ENCODE measurements at places on chromosomes 2 and 18.

- peak; percentile 66 for DNase-seq
Measured at GRCh38 chr18:73752546-73752945, 395.1 kb downstream of the FBXO15 start.

DNA sequence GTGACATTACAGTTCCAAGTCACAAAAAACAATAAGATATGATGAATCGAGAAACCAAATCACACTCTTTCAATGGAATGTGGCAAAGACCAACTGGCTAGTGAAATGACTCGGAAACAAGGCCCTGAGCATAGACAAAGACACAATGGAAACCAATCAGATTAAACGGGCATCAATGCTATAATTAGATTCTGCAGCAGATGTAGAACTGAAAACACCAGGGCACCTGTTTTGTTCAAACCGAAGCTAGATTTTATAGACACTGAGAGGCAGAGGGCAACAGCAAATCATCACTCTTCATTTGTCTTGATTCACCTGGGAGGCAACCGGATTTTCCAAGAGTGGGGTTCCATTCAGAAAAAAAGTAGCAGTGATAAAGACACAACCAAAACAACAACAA lies 92.8 kb upstream of the BARD1 start:
- DNase-seq, result no peak

- no peak for DNase-seq
Measured at GRCh38 chr18:9557250-9557943, 57.0 kb downstream of the PPP4R1 start.

DNA sequence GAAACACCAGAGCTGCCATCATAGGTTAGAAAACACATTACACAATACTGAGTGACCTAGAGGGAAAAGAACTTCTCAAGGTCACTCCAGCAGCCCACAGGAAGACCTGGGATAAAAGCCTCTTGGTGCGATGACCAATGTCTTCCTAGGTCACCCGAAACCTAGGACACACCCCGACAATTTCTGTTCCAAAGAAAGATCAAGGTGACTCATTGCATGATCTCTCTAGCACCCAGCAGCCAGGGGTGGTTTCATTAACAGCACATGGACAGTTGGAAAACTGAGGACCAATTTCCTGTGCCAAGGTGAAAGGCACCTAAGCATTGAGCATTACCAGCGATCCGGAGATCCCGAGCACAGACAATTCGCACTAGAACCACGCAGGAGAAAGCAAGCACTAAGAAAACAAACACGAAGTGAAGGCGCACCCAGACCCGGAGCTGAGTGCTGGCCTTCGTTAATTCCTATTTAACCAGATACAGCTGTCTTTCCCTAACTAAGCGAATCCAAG lies 1.5 kb downstream of the CACNB4 start:
- DNase-seq, result peak; percentile 35

DNA sequence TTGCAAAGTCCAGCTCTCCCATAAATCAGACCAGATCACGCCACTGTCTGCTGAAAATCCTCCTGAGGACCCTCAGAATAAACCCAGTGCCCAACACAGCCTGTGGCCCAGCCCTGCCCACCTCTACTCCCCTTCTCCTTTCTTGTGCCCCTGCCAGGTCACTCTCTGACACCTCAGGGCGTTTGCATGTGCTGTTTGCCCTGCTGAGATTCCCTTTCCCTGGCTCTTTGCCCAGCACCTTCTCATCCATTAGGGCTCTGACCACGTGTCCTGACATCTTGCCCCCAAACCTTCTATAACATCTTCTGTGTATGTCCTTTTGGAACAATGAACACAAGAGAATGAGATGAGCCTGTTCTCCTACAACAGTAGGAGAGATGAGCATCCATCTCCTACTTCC lies 18.5 kb upstream of the NMUR1 start:
- DNase-seq, result peak; percentile 18

DNA sequence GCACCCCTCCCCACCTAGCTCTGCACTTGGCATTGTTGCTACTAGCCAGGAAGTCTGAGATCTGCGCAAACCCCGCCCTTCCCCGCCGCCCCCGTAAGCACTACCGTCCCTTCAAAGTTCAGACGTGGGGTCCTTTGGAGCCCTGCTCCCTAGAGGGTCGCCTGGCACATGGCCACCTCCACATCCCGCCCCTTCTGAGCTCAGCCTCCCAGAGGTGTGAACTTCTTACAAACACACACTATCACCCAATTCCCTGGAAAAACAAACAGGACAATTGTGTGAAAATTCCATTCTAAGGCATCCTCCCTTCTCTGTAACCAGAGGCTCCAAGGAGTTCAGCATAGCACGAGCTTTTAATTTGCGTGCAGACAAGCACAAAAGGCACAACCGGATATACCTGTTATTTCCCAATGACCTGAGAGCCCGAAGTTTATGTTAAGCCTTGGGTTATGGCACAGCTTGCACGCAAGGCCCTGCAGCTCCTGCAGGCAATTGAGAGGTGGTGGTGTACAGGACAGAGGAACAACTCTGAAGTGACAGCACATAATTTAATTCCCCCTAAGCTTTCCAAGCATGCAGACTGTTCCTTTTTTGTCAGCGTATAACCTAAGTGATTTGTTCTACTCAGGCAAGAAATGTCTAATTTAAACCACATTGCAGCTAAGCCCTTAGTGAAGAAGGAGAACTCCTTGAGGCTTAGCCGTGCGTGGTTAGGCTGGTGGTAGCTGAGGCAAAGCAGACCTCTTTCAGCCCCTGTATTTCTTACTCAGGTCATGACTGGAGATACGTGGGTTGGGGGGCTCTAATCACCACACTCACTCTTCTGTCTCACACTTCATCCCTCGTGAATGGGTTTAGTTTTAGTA lies 20.3 kb upstream of the CYP1B1 start:
- DNase-seq, result no peak

GRCh38 chr2:184314829-184315228 lies 283.5 kb upstream of the ZNF804A start:
- DNase-seq, result no peak

DNA sequence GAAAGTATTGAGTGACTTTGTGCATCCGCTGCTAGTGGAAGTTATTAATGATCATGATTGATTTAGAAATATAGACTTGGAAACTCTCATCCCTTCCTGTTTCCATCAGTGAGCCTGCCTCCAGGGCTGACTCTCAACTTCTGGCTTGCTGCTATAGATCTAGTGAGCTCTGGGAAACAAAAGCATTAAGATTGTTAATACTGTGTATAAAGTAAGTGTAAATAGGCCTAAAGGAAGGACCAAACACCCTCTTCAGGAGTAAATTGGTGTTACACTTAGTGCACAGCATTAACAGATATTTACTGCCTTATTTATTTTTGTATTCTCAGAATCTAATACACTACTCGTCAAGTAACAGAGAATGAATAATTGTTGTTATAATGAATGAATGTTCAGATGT lies 285.6 kb downstream of the THSD7B start:
- no peak for DNase-seq

- peak; percentile 47 for DNase-seq
Measured at GRCh38 chr2:86519349-86519748, 43.9 kb downstream of the CHMP3 start.

- peak; percentile 83 for DNase-seq
Measured at GRCh38 chr2:88739985-88740600, 48.6 kb downstream of the RPIA start.

DNA sequence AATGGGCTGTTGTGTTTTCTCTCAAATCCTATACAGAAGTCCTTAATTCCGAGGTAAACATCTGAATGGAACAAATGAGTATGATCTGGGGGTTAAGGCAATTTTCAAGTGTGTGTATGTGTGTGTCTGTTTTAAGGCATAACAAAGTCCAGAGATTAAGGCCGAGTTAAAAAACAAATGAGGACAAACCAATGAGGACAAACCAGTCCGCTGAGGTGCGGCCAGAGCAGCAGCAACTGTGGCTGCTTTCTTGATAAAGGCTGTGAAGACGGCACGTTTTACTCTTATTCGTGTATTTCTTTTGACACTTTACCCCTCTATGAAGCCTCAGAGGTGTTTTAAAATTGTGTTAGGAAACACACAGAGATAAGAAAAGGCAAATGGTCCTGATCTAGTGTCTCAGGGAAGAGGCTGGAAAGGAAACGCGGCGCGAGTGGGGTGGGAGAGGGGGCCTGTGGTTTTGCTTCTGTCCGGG lies 495 bp upstream of the GULP1 start:
- peak; percentile 42 for DNase-seq

DNA sequence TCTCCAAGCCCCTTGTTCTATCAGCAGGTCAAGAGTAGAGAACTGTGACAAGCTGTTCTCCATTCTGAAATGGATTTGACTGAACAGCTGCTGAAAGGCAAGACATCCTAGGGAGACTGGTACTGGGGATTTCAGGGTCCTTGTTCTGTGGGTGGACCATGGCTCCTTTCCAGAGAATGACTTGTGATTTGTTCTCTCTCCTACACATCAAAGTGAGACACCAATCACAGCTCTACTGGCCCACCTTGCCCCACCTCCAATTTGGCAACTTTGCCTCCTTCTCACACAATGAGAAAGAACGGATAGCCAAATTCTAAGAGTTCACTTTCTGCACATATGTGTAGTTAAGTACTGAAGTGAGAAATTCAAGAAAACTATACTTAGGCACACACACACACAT lies 67.4 kb downstream of the BCL11A start:
- DNase-seq, result no peak

- peak; percentile 92 for DNase-seq
Measured at GRCh38 chr2:17878281-17879136, at the start of gene KCNS3. KCNS3 (plus strand) TSS chr2:17878667; CDS start chr2:17931009, 52,342 bp downstream.

- no peak for DNase-seq
Measured at GRCh38 chr18:24949908-24950307, 402.1 kb downstream of the ZNF521 start.

GRCh38 chr2:101306410-101306809 lies 2.1 kb downstream of the RNF149 start:
- no peak for DNase-seq

DNA sequence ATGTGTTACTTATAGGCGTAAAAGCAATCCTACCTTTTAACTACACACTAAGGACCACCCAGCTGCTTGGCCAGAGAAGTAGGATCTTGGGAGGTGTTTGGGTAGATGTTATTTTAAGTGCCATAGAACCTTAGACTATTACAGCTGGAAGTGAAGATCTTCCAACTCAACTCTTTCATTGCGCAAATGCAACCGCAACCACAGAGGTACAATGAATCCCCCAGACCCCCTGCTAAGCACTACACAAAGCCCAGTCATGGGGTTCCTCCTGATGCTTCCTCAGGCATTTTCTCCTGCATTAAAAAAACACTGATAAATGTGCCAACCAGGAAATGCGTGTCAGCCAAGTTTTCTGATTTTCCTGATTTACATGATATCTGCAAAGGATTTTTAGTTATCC lies 246.0 kb downstream of the LRRTM1 start:
- no peak for DNase-seq

DNA sequence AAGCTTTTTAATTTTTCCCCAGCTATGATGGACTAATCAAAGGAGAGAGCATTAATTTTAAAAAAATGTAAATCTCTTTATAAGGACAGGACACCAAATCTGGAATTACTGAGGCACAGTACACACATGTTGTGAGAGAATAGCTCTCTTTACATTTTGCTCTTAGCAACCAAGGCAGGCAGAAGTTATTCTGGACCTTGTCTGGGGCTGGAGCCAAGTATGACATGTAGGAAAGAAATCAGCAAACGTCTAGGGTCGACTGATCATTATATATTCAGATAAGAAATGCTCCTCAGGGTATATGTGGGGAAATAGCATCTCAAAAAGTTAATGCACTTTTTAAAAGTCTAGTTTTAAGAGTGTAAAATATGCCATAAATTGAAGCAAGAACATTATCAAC lies 1330.0 kb upstream of the CELF4 start:
- DNase-seq, result no peak

DNA sequence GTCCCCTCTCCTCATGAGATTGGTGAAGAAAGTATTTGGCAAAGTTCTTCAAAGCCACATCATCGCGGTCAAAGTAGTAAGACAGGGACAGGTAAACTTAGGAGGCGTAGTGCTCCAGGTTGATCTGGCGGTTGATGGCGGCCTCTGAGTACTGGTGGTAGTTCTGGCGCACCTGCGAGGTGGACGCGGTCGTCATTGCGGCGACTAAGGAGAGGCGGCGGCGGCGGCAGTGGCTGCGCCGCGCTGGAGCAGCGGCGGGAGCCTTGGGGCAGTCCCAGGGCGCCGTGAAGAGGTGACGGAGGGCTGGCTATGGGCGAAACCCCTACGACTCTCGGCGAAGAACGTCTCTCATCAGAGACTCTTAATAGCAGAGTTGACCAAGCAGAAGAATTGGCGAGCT lies 107.2 kb upstream of the UBE2E3 start:
- no peak for DNase-seq

GRCh38 chr2:223674998-223675609 lies 72.9 kb upstream of the SCG2 start:
- DNase-seq, result peak; percentile 67

- DNase-seq, result no peak
Measured at GRCh38 chr18:74804677-74805076, 207.0 kb downstream of the ZNF407 start.

GRCh38 chr2:171531291-171531690 lies 9.0 kb downstream of the CYBRD1 start:
- peak; percentile 17 for DNase-seq

GRCh38 chr2:161814008-161814660 lies 189.9 kb downstream of the SLC4A10 start:
- no peak for DNase-seq

DNA sequence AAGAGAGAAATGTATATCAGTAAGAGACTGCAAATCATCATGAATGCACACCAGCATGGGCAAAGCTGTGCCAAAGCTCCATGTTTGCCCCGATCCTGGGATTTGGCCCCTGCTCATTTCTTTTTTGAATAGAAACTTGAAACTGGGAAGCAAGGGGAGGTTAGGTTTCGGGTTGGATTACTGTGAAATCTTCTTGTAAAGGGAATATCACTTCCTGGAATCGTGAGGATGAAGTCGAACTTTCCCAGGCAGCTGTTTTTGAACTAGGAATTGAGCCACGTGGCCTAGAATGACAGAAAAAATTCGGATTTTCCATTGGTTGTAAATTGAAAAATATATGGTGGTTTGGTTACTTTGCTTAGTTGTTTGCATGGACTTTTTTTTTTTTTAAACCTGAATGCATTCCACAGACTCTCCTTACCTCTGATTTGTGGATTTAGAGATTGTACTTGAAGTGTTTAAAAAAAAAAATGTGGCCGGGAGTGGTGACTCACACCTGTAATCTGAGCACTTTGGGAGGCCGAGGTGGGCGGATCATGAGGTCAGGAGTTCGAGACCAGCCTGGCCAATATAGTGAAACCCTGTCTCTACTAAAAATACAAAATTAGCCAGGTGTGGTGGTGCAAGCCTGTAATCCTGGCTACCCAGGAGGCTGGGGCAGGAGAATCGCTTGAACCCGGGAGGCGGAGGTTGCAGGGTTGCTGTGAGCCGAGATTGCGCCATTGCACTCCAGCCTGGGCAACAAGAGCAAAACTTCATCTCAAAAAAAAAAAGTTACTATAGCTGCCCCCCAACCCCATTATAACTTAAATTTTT lies 32.1 kb downstream of the GRHL1 start:
- DNase-seq, result no peak

- DNase-seq, result no peak
Measured at GRCh38 chr2:225612636-225613035, 213.1 kb downstream of the NYAP2 start.

All from osteoblast (primary cell).